Nephron progenitor cell (in vitro differentiated cells): ENCODE measurements at places on chromosomes 12 and 14.

DNA sequence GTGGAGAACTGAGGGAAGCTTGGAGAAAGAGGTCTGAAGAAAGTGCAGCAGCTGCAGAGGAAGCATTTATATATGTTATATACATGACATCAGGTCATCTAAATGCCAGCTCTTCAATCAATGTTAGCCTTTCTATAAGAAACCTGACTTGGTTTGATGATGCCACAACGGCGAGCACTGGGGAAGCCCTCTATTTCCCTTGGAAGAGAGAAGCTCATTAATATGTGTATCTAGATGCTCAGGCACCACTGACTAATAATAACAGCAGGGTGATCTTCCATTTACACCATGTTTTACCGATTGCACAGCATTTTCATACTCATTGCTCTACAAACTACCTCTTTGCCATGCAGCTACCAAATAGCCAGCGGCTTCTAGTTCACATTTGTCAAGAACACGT is 811 bp downstream of the ACYP1 start:
- peak overlapping the region; percentile 98 for H3K4me3 ChIP-seq
- peaks cover 36% of the 10 kb centered on the region for H3K36me3 ChIP-seq
- no peak overlapping the region for H3K27ac ChIP-seq
- H3K27me3 ChIP-seq = peaks cover 2% of the 10 kb centered on the region
- no peak for DNase-seq
- H3K4me1 ChIP-seq = peaks cover 16% of the 10 kb centered on the region

DNA sequence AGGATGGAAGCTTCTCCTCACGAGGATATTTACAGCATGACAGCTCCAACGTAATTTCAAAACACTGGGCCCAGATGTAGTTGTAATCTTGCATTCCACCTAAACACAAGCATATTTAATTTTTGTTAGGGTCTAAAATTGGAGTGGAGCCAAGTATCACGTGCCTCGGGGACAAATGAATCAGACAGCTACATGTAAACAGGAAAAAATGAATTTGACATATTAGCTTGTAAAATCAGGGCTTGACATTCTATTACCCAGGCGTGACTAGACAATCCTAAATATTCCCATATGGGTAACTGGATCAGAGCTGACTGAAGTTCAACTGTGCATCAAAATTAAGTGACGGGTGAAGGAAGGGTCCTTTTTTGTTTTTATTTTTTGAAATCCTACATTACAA is 59.0 kb downstream of the MDM2 start:
- H3K27ac ChIP-seq = no peak overlapping the region
- DNase-seq = no peak
- no peaks in the 10 kb centered on the region for H3K36me3 ChIP-seq
- H3K27me3 ChIP-seq = no peaks in the 10 kb centered on the region

DNA sequence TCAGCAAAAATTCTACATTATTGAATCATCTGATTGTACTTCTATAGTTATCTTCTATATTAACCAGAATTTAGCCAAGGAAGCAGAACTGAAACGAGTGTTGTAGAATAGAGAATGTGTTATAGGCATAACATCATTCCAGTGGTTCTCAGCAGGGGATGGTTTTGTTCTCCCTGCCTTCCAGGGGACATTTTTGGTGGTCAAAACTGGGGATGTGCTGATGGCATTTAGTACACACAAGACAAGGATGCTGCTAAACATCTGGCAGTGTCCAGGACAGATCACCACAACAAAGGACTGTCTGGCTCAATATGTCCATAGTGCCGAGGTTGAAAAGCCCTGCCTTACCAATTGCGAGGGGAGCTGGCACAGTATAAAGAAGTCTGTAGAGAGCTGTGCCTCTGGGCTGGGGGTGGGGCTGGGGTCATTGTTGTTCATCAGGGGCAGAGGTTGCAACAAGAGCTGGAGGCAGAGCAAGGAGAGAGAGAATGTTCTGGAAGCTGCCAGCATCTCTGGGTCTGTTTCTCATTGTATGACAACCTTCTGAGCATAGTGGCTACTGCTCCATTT is 1472.8 kb downstream of the AACS start:
- no peak for DNase-seq
- no peak overlapping the region for H3K4me3 ChIP-seq
- no peaks in the 10 kb centered on the region for H3K36me3 ChIP-seq

- no peak overlapping the region for H3K27ac ChIP-seq
- peaks cover 3% of the 10 kb centered on the region for H3K36me3 ChIP-seq
- H3K4me3 ChIP-seq = no peak overlapping the region
Observed at GRCh38 chr12:92552412-92553108, 150.2 kb upstream of the PLEKHG7 start.

DNA sequence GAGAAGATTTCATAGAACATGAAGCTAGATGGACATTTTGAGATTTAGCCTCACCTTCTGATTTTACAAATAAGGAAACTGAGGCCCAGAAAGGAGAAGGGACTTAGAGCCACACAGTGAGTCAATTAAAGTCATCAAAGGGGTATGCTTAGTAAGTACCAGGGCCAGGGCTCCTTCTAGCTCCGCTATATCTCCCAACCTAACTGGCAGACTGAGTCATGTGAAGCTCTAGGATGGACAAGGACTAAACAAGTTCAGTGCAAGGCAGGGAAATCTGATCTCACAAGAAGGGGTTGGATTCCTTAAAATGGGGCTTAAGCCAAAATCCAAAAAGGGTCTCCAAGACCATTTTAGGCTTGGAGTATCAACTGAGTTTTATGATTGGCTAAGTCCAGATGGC is 215.8 kb downstream of the PHLDA1 start:
- no peak overlapping the region for H3K4me3 ChIP-seq
- no peak for DNase-seq
- H3K4me1 ChIP-seq = peaks cover 77% of the 10 kb centered on the region
- H3K27me3 ChIP-seq = peaks cover 3% of the 10 kb centered on the region
- no peak overlapping the region for H3K27ac ChIP-seq
- H3K36me3 ChIP-seq = no peaks in the 10 kb centered on the region

DNA sequence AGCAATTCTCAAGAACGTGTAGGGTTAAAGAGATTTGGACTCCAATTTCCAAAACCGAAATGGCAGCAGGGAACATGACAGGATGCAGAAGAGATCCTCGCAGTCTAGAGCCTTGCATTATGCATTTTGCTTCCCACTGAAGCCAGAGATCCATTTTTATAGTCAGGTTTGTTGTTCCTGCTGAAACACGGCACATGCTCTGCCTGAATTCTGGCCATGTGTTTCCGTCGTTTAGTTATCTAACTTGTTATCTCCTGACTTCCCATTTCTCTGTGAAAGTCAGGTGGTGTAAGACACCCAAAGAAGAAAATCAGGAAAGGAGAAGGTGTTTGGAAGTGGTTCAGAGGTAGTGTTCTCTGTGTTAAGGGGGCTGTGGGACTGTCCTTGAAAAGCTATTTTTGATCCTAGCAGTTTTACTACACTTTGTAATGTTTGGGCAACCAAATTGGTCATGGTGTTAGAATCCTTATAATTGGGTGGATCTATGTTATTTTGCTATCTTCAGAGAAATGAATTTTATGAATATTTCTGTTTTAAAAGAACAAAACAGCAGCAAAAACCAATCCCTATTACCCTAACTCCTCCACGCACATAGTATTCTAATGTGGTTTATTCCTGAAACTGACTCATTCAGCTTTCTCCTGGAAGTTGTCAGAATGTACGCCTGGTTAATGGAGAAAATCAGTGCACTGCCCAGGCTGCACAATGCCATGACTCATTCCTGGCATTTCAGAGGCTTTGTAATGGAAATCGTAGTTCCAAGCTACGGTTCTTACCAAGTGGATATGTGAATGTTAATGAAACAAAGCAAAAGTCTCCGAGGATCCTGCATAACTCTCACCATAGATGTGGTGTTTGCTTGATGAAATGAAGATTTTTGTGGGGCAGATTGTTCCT is 110.1 kb downstream of the SAMD4A start:
- H3K36me3 ChIP-seq = no peaks in the 10 kb centered on the region
- no peak overlapping the region for H3K4me3 ChIP-seq
- H3K27me3 ChIP-seq = peaks cover 2% of the 10 kb centered on the region
- H3K4me1 ChIP-seq = peaks cover 51% of the 10 kb centered on the region
- no peak overlapping the region for H3K27ac ChIP-seq

DNA sequence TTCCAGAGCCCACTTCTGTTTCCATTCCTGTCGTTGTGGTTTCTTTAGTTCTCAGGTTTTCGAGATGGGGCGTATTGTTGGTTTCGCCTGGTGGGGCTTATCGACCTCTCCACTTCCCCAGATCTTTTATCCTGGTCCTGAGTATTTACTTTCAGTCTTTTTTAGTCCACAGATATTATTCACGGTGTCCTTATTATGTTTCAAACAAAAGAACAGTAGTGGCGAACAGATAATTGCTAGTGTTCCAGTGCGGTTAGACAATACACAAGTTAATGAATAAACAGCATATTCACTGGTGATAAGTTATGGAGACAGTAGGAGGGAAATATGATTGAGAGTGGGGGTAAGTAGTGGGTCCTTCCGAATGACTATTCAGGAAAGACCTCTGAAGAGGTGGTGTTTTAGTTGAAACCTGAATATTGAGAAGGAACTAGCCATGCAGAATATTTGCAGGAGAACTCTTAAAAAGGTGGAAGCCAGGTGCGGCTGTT is 668 bp downstream of the TMEM260 start:
- H3K36me3 ChIP-seq = no peaks in the 10 kb centered on the region
- peak overlapping the region; percentile 82 for H3K27ac ChIP-seq
- H3K4me1 ChIP-seq = peaks cover 13% of the 10 kb centered on the region

DNA sequence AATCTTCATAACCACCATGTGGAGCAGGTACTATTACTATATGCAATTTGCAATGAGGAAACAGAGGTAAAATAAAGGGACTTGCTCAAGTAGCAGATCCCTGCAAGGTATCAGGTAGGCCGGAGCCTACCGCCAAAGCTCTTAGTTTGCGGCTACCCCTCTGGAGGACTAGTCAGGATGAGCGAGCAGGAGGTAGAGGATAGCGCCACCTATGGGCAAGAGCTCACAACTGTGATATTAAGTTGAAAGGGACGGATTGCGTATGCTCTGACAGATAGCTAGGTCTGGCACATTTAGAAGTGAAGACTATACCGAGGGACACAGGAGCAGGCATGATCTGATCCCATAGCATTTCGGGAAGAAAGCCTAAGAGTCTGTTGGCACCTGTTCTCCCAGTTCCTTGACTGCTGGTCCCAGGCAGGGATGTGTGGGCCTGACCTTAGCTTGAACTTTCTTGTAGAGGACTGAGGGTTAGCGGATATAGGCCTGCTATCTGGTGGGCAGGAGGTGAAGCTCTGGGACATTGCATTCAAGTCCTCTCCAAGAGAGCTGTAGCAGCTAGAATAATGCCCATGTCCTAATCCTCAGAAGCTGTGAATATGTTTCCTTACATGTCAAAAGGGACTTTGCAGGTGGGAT is 48.0 kb downstream of the SLC17A8 start:
- no peaks in the 10 kb centered on the region for H3K36me3 ChIP-seq
- peaks cover 5% of the 10 kb centered on the region for H3K4me1 ChIP-seq
- DNase-seq = peak; percentile 72
- no peak overlapping the region for H3K27ac ChIP-seq
- H3K4me3 ChIP-seq = no peak overlapping the region

DNA sequence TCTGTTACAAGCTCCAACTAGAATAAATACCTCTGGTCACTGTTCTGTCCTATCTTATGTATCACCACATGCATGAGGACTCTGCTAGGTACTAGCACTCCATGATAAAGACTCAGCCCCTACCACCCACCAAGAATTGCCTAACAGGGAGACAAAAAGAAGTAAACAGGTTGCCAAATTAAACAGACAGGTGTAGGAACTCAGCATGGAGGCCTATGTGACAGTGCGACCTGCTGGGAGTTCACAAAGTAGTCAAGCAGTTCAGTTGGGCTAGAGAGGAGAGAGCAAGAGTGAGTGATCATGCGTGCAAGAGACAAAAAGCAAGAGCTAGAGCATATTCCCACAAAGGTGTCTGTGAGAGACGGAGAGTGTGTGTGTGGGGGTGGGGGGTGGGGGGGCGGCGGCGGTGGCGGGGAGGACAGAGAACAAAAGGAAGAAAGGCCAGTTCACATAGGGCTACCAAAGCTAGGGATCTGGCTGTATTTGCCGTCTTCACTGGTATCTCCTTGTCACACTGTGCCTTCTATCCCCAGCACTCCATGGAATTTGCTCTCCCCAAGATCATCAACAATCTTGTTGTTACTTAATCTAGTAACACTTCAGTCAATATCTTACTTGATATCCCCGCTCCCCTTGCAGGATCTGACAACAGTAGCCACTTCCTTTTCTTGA is 81.2 kb downstream of the SPPL3 start:
- H3K27me3 ChIP-seq = no peaks in the 10 kb centered on the region
- peaks cover 49% of the 10 kb centered on the region for H3K4me1 ChIP-seq
- H3K4me3 ChIP-seq = peak overlapping the region; percentile 44
- H3K36me3 ChIP-seq = peaks cover 4% of the 10 kb centered on the region
- no peak for DNase-seq

DNA sequence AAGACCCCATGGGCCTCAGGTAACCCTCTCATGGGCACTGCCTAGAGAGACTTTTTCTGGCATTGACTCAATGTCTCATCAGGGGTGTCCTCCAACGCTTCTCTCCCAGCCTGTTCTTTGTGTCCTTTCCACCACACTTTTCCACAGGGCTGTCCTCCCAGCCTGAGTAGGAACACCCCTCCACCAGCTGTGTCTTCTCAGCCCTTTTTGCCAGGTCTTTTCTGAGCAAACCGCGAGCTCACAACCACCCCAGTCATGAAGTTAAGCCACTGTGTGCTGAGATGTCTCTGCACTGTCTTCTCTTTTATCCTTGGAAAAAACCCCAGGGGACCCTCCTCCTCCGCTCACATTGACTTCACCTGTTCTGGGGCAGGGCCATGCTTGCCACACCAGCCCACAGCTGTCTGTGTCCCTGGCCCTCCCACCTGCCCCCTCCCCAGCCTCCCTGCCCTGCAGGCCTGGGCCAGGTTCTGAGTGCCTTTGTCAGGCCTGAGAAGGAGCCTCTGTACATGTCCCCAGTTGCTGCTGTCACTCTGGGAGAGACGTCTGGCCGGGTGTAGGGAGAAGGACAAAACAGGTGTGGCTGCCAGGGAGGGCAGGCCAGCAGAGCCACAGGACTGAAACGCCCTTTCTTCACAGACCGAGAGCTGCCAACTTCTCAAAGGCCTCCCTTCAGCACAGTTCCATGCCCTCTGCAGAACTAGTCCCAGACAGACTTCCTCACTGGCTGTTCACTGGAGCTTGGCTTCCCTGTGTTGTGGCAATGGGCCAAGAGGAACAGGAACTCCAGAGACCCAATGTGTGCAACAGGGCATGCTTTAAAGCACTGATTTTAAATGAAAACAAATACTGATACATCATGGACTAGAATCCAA is 50.5 kb upstream of the PNMA1 start:
- H3K4me3 ChIP-seq = no peak overlapping the region
- H3K36me3 ChIP-seq = no peaks in the 10 kb centered on the region
- no peak for DNase-seq
- H3K27me3 ChIP-seq = no peaks in the 10 kb centered on the region
